Stimulated activated CD4-positive, alpha-beta T cell treated with anti-CD3 and anti-CD28 coated beads, Interleukin-1b, Interleukin-23, amount 100 ng/mL, for 1 hour (primary cell): ENCODE measurements at places on chromosomes 16 and 17.
A peak's percentile ranks its signal among the peaks of the same experiment; 100 is the strongest.

GRCh38 chr16:67265834-67266233 is 13.5 kb upstream of the PLEKHG4 start:
- no peak for DNase-seq

DNA sequence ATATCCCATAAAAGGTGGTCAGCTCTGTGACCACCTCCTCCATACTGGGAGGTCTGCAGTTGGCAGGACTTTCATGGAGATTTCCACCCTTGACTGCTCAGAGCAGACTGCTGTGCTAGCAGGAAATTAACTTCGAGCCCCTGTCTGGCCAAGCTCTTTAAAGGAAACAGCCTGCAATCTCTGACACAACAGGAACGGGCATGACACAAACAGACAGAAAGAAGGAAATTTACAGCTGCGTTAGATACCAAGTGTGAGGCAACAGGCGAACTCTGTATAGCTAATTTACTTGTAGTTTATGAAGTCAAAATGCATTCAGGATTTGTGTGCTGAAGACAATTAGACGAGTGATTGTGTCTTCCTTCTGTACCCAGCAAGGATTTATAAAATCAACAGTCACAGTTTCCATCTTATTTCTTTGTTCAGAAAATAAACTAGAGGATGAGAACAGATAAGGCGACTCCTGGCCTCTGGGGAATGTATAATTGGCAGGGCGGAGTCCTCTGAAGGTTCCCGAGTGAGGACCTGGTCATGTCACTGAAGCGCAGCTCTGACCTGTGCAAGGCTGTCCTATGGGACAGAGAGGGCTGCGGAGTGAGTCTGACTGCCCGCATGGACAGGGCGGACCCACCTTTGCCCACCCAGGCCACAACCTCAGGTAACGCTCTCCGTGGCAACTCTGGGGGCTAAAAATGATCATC is 16.1 kb downstream of the WIPI1 start:
- DNase-seq = no peak

GRCh38 chr17:22516861-22517636 is 824.7 kb downstream of the KCNJ18 start:
- no peak for DNase-seq

DNA sequence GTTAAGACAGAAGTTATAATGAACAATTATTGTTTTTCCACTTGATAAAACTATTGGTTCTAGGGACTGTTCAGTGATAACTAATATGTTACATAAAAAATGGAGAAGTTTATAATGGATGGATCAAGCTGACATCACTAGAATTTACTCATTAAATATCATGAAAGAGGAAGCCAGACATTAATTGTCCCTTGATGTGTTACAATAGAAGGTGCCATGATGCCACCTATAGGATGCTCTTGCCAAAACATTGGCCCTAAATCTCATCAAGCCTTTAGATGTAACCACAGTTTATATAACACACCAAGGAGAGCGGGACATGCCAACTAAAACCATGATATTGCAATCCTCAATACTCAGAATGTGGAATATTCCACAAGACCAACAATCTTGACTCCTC is 147.9 kb upstream of the MON1B start:
- no peak for DNase-seq

- no peak for DNase-seq
Measured at GRCh38 chr17:77686903-77687302, 271.6 kb upstream of the TNRC6C start.

DNA sequence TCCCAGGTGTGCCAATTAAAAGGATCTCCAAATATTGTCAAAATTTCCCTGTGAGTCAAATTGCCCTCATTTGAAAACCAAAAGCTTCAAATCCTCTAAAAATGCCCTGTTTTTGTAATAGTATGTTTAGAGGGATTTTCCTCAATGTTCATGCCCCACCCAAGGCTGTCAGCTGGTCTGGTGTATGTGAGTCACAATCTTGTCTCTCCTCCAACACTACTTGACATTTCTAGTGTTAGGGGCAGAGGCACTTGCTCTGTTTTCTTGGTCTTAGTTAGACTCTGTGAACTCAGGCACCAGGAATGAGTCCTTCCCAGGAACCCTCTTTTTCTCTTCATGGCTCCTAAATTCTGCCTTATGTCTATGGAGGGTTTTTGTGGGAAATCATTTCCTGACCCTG is 634.8 kb downstream of the KCNJ2 start:
- DNase-seq = no peak

- no peak for DNase-seq
Measured at GRCh38 chr17:75093548-75094158, 5.9 kb downstream of the SLC16A5 start.

DNA sequence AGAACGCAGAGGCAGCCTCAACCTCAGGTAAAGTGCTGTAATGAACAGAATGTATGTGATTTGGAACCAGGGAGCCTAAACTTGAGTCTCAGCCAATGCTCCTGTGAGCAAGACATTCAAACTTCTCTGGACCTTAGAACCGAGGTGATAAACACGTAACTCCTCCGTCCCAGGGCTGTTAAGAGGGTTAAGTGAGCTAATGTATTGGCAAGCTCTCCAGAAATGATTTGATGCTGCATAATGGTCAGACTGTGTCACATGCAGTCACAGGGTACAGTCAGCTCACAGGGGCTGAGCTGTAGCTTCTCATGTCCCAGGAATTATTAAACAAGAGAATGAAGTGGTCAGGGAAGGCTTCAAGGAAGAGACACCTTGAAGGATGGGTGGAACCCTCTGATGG is 10.0 kb upstream of the SLC4A1 start:
- no peak for DNase-seq

GRCh38 chr17:35795007-35795870 is at the start of gene MMP28:
Gene MMP28 (minus strand): TSS chr17:35795641. CDS start chr17:35795377, 264 bp downstream.
- DNase-seq = no peak

- no peak for DNase-seq
Measured at GRCh38 chr16:17512636-17513220, 42.0 kb upstream of the XYLT1 start.

- DNase-seq = no peak
Measured at GRCh38 chr17:5619088-5619740, 34.9 kb upstream of the NLRP1 start.

DNA sequence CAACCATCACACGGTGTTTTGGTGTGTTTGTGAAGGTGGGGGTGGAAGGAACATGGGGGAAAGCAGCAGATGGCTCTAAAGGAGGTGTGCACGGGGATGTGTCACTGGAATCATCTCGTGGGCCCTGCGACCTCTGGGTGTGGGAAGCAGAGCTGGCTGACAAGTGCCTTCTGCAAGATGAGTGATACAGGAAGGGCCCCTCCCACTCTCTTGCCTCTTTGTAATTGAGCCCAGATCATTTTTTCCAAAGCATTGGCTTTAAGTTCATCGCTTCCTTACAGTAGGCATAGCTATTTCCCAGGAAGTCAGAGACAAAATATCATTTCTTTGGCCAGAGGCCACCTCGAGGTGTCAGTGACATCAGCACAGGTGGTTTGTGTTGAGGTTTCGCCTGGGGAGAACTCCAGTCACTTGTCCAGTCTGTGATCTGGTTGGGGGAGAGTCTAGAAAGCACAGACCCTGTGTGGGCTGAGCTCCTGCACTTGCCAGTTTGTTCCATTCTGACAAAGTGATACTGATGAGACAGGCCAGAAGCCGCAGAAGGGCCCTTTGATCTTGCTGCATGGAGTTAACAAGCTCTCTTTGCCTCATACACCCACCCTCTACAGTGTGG is 20.6 kb upstream of the SNTB2 start:
- no peak for DNase-seq

GRCh38 chr17:68587026-68587425 is 14.1 kb downstream of the FAM20A start:
- DNase-seq = no peak

DNA sequence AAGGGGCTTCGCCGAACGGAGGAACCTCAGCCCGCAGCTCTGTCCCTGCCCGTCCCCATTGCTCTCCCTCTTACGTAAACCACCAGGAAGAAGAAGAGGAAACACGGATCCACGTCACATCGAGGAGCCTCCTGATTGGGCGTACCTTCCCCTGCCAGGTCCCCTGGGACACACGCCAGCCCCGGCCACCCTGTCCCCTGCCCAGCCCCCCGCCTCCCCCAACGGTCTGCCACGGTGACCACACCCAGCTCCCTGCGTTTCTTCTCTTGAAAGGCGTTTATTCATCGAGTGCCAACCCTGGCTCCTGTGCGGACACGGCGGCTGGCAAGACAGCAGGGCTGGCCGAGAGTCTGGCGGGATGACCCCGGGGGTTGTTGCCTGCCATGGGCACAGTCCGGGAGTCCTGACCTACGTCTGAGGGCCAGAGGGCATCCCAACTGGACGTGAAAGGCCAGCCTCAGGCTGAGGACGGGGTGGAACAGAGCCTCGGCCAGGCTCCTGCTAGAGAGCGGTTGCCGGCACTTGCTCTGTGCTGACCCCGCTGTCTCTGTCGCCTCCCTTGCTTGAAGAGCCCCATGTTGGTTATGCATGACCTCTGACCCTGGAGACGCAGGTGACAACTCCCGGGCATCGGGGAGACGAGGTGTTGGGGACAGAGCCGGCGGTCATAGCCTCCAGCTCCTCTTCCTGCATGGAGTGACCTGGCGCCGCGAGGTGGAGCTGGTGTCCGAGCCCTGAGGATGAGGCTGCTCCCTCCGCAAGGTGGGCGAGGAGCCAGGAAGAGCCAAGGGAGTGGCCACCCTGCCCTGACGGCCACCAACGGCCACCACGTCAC is 40.5 kb upstream of the ACSF3 start:
- DNase-seq = no peak

- no peak for DNase-seq
Measured at GRCh38 chr16:6032438-6032837, 934.8 kb upstream of the EEF2KMT start.

- no peak for DNase-seq
Measured at GRCh38 chr16:25691519-25692091, at the start of gene HS3ST4. Gene HS3ST4 (plus strand): TSS chr16:25691959.

DNA sequence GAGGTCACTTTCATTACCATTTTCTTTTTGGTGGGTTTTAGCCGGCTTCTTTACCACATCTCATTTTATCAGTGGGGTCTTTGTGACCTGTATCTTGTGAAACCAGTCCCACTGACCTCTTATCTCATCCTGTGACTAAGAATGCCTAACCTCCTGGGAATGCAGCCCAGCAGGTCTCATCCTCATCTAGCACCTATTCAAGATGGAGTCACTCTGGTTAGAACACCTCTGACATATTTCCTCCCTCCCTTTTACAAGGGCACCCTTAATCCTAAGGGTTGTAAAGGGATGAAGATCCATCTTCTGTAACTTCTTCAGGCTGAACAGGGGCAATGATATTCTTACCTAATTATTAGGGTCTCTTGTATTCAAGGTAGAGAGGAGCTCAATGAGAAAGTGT is 107.9 kb upstream of the HAS3 start:
- DNase-seq = no peak

GRCh38 chr16:16045879-16046278 is 96.5 kb downstream of the ABCC1 start:
- DNase-seq = no peak

- DNase-seq = no peak
Measured at GRCh38 chr17:77770331-77771105, 188.0 kb upstream of the TNRC6C start.

DNA sequence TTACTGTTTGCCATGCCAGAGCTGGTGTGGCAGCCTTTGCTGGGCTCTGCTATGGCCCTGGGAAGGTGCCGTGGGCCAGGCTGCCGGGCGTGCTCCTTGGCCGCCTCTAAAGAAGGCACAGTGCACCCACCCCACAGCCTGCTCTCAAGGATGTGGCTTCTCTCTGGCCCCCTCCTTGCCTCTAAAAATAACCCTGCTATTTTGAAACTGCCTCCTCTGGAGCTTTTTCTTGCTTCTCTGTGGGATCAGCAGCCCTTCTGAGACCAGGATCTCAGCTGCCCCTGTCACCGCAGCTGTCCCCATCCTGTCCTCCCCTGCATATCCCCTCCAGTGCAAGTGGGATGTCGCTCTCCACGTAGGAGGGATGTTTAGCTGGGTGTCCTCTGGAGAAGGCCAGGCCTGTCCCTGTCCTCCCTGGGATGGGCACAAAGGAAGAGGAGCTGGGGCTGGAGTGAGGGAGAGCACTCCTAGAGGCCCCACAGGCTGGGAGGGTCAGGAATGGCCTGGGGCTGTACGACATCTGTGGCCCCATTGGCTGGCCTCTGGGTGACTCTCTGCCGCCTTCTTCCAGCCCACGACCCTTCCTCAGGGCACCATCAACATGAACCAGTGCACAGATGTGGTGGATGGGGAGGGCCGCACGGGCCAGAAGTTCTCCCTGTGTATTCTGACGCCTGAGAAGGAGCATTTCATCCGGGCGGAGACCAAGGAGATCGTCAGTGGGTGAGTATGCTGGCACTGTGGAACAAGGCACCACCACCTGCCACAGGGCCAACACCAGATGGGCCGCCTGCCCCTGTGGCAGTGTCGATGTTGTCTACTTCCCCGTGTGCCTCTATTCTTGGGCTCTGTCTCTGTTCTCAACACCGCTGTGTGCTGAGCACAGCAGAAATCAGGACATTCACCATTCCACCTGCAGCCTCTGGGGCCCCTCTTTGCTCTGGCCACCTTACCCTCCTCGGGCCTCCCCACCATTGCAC is 79.7 kb downstream of the PLD6 start:
- DNase-seq = no peak

DNA sequence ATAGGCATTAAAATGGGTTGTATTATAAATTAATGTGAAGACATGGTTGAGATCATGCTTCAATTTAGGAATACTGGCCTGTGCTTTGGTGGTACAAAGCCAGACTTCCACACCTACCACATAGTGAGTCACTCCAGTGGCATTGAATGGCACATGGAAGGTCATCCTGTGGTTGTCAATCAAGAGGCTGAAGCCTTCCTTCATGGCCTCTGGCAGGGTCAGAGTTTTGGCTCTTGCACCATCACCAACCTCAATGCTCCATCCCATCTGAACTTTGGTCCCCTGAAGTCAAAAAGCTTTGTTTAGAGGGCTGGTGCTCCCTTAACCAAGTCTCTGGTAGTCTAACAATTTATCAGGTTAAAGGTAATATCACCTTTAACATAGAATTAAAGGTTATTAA is 6.1 kb downstream of the ZP2 start:
- DNase-seq = no peak

DNA sequence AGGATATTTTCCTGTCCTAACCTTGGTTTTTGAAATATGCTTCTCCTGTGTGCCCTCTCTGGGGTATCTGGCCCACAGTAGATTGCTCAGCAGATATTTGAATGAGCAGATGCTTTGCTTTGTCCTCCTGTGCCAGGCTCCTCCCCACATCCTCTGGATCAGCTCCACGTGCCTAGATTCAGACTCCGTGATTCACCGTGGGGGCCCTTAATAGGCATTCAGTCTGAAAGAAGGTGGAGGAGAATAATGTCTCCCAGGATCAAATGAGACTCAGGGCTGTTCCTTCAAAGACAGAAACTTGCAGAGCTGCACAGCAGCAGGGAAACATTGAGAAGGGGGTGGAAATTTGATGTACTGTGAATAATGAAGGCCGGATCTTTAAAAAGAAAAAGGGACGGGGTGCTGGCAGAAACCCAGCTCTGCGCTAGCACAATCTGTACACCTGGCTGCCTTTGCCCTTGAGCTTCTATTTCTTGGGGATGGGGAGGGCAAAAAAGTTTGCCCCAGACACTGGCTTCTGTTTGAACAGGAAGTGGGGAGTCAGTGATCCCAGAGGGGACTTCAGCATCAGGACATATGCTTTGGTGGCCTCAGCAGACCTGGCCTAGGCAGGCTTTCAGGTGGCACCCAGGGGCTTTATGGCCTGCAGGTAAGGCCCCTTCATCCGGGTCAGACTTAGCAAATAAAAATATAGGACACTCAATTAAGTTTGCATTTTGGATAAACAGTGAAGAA is 15.9 kb upstream of the SLC12A3 start:
- no peak for DNase-seq

- peak; percentile 32 for DNase-seq
Measured at GRCh38 chr17:18248300-18248731, 10.2 kb downstream of the FLII start.
